ENCODE measurements at places on chromosomes 4 and X. TPM values are rescaled to one million over a fixed set of nuclear protein-coding genes. Genes with fewer than 3 reads are reported as not detected.

The ARSD gene
- 12.0 TPM for total RNA-seq

The NRK gene
- total RNA-seq, result under 0.01 TPM

The CAPN6 gene
- total RNA-seq, result not detected

The ALAS2 gene
- not detected for total RNA-seq

The CFP gene
- total RNA-seq, result 0.73 TPM

The GYG2 gene
- 97.0 TPM for total RNA-seq

The PLXNB3 gene
- total RNA-seq, result 12.4 TPM

The UBA6 gene
- total RNA-seq, result 83.6 TPM

The GPR143 gene
- total RNA-seq, result 186 TPM

The MAGEB2 gene
- not detected for total RNA-seq

The IL21 gene
- total RNA-seq, result not detected

The GPR119 gene
- total RNA-seq, result not detected

The OTC gene
- total RNA-seq, result not detected

The ADAMTS3 gene
- 1.00 TPM for total RNA-seq

The PABPC5 gene
- 4.1 TPM for total RNA-seq

The SOWAHB gene
- total RNA-seq, result not detected

The C1QTNF7 gene
- not detected for total RNA-seq

The ERAS gene
- total RNA-seq, result not detected

The TEX13B gene
- not detected for total RNA-seq

The ABCB7 gene
- total RNA-seq, result 20.0 TPM

The GLUD2 gene
- 9.3 TPM for total RNA-seq

The ARR3 gene
- total RNA-seq, result not detected

The CCNG2 gene
- 11.0 TPM for total RNA-seq

The MORF4L2 gene
- 639 TPM for total RNA-seq

The DACH2 gene
- not detected for total RNA-seq

The STAP1 gene
- not detected for total RNA-seq

The IL2RG gene
- total RNA-seq, result not detected

The DCAF12L2 gene
- not detected for total RNA-seq

The SPINK2 gene
- not detected for total RNA-seq

The MAP9 gene
- 3.3 TPM for total RNA-seq

The CLIC2 gene
- 0.34 TPM for total RNA-seq

The TCEAL6 gene
- not detected for total RNA-seq

The DCAF12L1 gene
- 1.0 TPM for total RNA-seq

The TASL gene
- not detected for total RNA-seq

The TMEM47 gene
- total RNA-seq, result 1.7 TPM

The GABRA4 gene
- not detected for total RNA-seq

The MAGEC2 gene
- not detected for total RNA-seq

The FDCSP gene
- not detected for total RNA-seq

The CFAP299 gene
- not detected for total RNA-seq

The TXLNG gene
- total RNA-seq, result 6.0 TPM

The CRMP1 gene
- total RNA-seq, result under 0.01 TPM

The ITIH6 gene
- under 0.01 TPM for total RNA-seq

The SRPX2 gene
- 5.1 TPM for total RNA-seq

The ZNF630 gene
- 0.33 TPM for total RNA-seq

The MAGEA12 gene
- total RNA-seq, result not detected

The BEND4 gene
- total RNA-seq, result not detected
